ENCODE measurements at places on chromosomes 13 and 19.

DNA sequence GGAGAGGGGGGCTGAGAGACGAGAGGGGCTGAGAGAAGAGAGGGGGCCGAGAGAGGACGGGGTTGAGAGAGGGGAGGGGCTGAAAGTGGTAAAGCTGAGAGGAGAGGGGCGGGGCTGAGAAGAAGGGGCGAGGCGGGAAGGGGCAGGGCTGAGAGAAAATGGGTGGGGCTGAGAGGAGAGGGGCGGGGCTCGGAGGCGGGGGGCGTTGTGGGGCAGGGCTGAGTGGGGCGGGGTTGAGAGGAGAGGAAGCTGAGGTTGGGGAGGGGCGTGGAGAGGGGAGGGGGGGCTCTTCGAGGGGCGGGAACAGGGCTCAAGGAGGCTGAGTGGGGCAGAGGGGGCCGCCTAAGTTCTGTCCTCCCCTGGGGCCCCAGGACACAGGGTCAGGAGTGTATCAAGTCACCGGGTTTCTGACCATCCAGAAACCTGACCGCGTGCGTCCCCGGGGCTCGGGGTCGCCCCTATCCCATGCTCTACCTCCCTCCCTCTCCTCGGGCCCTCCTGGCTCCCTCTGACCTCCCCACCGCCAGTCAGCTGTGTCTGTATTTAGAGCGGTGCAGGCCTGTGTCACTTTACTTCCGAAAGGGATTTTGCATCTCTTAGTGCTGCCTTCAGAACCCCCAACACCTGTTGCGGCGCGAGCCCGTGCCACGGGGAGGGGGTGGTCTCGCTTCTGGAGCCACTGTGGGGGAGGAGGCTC, 38.6 kb upstream of the SEMA6B start:
- DNase-seq: no peak

GRCh38 chr13:21395953-21396352, 63.1 kb downstream of the ZDHHC20 start:
- no peak for DNase-seq

DNA sequence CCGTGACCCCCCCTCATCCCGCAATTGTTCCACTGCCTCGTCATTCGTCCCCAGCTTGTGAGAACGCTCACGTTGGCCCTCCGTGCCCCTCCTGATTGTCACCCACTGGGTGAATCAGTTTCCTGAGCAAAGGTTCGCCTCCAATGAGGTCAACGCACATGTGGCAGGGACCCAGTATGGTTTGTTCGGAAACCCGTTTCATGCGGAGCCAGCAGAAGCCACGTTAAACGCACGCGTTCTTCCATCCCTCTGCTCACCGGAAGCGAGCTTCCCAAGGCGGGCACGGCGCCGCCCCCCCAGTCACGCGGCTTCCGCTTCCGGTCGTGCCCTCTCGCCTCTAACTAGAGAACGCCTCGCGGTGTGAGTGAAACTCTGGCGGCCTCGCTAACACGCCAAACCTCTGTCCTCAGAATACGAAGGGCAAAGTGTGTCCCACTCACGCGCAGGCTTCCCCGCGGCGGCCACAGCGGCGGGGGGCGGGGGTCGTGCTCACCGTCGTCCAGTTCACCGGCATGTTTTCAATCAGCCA, 18.0 kb upstream of the CFAP97D2 start:
- no peak for DNase-seq

DNA sequence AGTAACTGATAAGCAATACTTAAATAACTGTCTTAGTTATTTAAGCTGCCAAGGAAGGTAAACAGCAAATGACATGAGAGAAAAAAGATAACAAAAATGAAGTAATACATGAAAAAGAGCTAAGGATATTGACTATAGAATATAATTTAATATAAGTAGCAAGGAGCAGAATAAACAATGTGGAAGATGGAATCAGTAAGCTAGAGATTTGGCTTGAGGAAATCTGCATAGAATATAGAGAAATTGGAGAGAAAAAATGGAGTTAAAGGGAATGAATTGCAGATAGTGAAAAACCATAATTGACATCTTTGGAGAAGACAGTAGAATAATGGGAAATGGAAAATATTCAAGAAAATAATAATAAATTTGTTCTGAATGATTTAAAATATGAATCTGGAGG, 127.1 kb downstream of the PDS5B start:
- DNase-seq: no peak

GRCh38 chr19:2275588-2276428, 6.2 kb downstream of the PEAK3 start:
- no peak for DNase-seq

GRCh38 chr19:310141-310651, 19.0 kb upstream of the PLPP2 start:
- no peak for DNase-seq

Measured in NCI-H2081 (cell line).